ENCODE measurements at places on chromosomes 7 and 10.

- DNase-seq: no peak
These were observed 9.7 kb downstream of the TECPR1 start for GRCh38 chr7:98242342-98242741.

DNA sequence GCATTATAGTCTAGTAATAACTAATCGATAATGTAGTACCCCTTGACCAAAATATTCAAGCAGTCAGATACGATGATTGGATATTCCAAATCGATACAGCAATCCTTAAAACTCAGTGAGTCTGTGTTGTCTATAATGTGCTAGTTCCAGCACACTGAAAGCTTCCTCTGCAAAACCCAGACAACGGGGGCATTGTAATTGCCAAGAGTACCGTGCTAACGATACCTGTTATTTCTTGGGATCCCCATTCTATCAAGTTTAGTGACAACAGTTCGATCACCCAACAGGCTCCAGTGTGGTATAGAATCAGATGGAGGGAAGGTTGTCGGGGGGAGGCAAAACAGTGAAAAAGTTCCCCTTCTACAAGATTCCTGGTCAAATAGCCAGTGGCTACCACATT is 865 bp downstream of the ZNF438 start:
- DNase-seq: no peak

GRCh38 chr10:31590023-31590800 is 271.2 kb downstream of the ZEB1 start:
- no peak for DNase-seq

DNA sequence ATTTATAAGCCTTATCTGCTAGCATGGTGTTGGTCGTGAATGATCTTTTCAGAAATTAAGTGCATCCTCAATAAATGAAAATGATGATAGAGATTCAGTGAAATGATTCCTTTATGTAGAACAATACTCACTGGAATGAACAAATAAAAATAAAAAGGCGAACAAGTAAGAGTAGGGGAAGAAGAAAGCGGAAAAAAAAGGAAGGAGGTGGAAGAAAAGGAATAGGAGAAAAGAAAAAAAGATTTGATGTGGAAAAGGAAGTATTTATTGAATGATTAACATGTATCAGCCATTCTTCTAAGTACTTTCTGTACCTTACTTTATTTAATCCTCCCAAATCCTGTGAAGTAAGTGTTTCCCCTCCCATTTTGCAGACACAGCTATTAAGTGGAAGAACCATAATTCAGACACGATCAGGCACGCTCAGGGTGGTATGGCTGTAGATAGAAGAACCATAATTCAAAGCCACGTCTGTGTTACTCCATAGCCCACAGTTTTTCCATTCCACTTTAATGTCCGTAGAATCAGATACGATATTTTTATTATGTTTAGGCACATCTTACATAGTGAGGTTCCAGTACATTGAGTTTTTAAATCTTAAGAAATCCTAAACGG is 156.2 kb upstream of the LAMB4 start:
- no peak for DNase-seq

DNA sequence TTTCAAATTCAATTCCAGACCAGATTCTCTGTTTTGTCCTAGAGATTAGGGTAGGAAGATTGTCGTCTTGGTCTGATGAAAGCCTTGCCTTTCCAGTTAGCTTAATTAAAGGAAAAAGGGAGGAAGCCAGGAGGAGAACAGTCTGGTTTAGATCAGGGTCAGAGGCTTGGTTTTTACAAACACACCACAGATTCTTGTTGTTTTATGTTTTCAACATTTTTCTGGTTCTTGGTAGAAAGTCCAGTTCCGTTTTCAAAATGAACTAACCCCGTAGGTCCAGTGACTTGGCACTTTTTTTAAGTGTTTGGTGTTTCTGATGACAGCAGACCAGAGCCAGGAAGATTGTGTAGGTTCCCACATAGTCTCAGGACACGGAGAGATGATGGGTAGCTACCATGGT is 167.1 kb upstream of the INHBA start:
- DNase-seq: no peak

DNA sequence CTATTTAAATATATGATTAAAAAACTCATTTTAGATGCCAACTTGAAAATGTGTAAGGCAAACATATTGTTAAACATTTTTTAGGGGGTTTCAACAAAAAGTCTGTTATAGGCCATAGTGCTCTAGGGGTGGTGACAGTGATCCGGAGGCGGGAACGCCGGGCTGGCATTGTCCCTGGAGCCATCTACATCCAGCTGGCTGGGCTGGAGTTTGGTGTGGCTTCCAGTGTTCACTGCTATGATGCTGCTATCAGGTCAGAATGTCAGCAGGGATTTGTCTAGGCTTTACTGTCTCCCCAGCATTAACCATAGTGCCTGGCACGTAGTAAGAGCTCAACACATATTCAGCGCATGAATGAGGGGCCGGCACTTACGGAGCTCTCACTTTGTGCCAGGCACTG is 1.9 kb upstream of the SLC18A2 start:
- DNase-seq: no peak

- no peak for DNase-seq
These were observed 117.7 kb downstream of the PFKFB3 start for GRCh38 chr10:6320320-6321010.

DNA sequence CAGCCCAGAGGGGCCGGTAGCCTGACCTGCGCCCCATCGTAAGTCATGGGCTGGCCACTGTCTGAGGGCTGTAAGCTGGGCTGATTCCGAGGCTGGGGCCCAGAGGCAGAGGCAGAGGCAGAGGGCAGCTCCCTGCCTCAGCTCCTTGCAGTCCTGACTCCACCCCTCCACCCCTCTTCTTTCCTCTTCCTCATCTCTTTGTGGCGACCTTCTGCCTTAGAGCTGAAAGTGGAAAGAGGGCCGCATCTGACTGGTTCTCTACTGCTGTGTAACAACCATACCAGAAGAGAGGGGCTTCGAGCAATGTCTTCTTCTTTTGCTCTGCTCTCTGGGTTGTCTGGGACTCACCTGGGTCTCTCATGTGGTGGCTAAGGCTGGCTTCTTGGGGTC is 179.1 kb downstream of the RPS24 start:
- no peak for DNase-seq

DNA sequence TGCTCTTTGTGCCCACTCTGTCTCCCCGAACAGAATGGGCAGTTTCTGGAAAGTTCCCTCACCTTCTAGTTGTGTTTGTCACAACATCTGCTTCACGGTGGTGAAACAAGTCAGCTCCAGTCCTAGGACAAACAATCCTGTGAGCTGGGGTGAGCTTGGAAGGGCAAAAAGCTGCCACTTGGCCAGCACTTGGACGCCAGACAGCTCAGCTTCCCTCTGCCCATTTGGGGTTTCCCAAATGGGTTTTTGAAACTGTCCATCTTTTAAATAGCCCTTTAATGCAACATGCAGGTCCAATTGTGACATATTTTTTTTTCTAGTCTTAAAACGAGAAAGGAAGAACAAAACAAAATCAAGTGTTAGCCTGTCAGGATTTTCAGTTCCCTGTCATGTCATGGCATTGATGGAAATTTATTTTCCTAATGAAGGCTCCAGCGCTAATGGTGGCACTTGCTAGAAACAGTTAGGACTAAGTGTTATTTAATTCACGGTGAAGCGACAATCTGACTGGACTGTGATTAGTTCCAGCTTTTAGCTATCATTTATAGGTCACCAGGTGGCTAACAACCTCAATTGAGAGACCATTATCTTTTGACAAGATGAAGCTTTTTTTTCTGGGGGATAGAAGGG is 181.7 kb downstream of the MYOF start:
- no peak for DNase-seq

DNA sequence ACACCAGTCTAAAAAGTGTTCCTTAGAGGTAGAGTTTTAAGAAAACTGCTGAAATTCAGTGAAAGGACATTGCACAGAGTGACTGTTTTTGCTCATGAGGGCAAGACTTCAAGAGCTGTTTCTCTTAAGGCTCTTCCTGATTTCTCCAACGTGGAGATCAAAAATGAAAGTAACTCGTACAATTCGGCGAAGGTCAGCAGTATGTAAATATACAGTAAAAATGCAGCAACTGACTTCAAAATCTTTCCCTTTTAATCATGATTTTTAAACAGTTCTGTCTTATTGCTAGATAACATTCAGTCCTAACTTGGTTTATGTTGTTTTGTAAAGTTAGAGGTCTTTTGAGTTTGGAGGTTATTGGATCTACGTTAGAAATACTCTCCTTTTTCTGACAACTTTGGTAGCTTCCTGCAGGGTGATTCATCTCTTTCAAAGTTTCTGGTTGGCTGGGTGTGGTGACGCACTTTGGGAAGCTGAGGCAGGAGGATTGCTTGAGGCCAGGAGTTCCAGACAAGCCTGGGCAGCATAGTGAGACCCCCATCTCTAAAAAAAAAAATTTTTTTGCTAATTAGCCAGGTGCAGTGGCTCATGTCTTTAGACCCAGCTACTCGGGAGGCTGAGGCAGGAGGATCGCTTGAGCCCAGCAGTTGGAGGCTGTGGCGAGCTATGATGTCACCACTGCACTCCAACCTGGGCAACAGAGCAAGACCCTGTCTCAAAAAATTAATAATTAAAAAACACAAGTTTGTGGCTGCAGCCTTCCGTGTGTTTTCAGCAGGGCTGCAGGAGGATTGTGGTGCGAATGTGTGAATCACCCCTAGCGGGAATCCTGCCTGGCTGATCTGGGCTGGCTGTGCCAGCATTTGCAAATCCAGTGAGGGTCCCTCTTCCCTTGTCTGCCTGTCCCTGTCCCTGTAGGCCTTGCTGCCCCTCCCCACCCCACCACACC is 29.2 kb upstream of the AP5Z1 start:
- no peak for DNase-seq

DNA sequence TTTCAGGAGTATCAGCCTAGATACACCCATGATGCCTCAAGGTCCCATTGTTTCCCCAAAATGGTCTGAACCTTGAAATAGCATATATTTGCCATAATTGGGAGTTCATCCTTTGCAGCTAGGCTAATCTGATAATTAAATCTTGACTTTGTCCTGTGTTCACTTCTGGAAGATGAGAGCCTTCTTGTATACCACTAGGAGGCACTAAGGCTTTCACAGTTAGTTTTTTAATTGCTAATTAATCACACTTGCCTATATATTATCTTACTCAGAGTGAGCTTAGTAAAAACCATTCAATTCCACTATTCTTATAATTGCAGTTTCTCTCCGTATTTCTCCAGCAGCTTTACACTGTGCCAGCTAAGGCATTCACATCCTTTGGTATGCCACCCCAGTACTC is 48.7 kb upstream of the MAGI2 start:
- no peak for DNase-seq
